ENCODE measurements at places on chromosomes 5 and 9. TPM values are rescaled to one million over a fixed set of nuclear protein-coding genes. Genes with fewer than 3 reads are reported as not detected.

Gene MORN5
- not detected for total RNA-seq

GRCh38 chr5:73030995-73031394, 75.2 kb downstream of the FCHO2 start:
- no peak for DNase-seq

GRCh38 chr5:76849419-76850291, at the start of gene S100Z:
S100Z (plus strand) TSS chr5:76850014; CDS start chr5:76875360, 25,346 bp downstream.
- DNase-seq: no peak

DNA sequence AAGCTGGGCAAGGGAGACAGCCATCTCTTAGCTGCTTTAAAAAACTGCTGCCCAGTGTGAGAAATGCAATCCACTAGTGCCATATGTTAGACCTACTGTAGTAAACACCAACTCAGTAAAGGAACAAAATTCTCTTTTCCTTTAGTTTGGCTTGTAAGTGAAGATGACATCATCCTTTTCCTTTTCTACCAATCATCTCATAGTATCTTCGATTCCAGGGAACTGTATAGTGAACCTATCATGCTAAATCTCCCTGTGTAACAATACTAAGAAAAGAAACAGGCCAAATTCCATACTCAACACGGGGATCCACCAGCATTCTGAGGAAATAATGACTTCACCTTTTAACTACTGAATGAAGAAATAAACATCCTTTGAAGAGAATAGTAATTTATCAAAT, 100.1 kb downstream of the RAPGEF6 start:
- DNase-seq: no peak

GRCh38 chr5:139900546-139901250, 105.1 kb downstream of the PSD2 start:
- DNase-seq: peak; percentile 68

DNA sequence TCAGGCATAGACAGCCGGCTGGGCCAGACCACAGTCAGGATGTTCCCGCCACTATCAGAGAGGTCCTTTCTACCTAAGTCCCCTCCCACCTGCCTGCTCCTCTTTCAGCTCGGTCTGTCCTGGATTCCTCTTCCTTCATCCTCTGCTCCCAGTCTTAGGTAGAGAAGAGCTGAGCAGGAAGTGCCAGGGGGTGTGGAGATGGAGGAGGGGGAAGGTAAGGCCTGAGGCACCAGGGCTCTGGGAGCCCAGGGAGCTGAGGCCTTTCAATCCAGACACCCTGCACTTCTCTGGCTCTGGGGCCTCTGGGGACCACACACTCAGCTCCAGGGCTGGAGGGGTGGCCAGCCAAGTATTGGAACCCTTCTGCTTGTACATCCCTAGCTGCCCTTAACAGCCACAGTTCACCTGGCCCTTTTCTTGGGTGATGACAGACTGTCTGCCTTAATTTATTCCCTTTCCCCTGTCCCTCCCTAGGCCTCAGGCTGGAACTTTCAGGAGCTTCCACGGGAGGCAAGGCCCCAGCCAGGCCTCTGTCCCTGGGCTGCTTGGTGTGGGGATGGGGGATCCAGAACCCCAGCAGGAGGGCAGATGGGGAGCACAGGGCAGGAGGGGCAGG, 15.6 kb downstream of the IRF1 start:
- no peak for DNase-seq

DNA sequence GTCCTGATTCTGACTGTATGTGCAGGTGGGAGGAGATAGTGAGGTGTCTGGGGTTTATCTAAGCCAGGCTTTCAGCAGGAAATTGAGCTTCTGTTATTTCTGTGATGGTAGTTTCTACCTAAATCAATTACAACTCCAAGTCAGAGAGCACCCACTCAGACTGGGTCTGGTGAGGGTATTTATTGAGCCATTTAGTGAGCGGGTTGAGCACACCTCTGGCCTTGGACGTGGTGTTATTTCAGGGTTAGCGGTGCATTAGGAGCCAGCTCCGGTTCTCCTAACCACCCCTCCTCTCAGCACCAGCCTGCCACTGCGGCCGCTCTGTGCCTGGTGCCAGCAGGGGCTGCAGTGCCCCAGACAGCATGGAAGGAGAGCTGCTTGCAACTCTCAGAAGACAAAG, 238.9 kb downstream of the CACNA1B start:
- DNase-seq: peak; percentile 29

DNA sequence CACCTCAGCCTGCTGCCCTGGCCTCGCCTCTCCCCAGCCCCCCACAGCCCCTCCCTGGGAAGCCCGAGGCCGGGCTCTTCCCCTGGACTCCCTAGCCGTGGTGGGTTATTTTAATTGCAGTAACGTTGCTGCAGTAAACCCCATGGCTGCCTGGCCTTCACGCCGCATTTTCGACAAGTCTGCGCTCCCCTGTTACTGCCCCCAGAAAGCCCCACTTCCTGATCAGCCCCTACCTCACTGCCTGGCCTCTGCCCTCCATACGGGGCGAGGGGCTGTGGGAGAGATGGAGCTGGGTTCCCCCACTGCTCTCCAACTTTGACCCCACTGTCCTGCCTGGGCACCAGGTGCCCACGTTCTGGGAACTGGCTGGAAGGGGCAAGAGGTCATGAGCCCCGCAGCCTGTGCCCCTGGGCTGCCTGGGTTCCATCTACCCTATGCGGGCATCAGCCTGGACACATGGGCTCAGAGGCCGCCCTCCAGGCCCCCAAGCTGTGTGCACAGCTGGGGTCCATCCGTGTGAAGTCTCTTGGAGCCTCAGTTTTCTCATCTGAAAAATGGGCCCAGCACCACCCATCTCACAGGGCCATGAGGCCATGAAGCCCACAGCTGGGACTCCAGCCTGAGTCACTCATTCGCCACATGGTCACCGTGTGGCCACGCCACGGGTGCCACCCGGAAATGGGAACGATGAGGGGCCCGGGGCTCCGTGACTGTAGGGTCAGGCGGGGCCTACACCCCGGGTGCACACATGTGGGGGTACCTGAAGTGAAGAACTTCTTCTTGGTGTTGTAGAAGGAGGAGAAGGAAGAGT, 11.5 kb downstream of the EGFL7 start:
- no peak for DNase-seq

Gene ZNF300
- 1.5 TPM for total RNA-seq

Gene PCDHGA12
- total RNA-seq: 10.3 TPM

- DNase-seq: no peak
Observed at GRCh38 chr5:2685651-2686272, 65.7 kb downstream of the IRX2 start.

DNA sequence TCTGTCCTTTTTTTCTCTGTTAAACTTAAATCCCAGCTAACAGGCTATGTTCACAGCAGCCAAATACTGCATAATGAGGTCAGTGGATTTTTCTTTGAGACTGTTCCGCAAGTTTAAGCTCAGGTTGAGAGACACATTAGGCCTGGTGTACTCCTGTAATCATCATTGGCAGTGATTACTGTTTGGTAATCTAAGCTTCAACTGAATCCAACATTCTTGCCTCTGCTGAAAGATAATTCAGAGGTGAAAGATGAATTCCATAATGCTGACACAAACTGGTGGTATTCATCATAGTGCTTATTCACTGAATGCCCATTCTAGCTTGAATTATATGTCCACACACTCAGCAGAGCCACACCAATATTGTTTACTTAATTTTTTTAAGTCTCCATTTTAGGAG, 108.5 kb downstream of the NFIB start:
- DNase-seq: no peak

DNA sequence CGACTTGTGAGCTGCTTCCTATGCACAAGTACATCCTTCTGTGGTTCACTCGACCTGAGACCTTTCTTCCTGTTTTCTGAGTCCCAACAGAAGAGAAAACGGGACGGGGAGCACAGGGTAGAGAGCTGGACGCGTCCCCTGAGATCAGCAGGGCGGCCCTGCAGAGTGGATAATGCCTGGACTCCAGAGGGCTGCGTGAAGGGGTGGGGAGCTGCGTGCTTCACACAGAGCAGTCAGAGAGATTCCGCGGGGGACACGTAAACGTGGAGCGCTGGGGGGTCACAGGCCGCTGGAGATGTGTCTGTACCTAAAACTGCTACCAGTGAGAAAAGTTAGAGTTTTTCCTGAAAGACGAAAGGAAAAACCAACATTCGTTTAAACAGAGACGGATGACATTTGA, 46.3 kb downstream of the HSD17B3 start:
- no peak for DNase-seq

- DNase-seq: no peak
Observed at GRCh38 chr9:89249001-89249400, 62.0 kb upstream of the CKS2 start.

GRCh38 chr9:214648-215493, at the start of gene DOCK8:
DOCK8 (plus strand) TSS chr9:214865; CDS start chr9:214977, 112 bp downstream.
- peak; percentile 88 for DNase-seq

Gene MARCOL
- not detected for total RNA-seq

DNA sequence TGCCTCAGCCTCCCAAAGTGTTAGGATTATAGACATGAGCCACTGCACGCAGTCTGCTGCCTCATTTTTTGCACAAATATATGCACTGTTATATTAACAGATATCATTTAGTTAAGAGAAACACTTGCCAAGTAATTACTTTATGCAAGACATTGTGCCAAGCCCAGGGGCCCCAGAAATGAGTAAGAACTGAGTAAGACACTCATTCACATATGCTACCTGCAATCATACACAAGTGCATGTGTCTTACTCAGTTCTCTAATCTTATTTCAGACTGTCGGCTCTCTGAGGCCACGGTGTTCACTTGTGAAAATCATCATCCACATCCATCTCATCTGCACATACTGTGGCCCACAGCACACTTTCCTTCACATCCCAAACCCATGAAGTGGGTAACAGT, 16.0 kb downstream of the TRAF1 start:
- no peak for DNase-seq

DNA sequence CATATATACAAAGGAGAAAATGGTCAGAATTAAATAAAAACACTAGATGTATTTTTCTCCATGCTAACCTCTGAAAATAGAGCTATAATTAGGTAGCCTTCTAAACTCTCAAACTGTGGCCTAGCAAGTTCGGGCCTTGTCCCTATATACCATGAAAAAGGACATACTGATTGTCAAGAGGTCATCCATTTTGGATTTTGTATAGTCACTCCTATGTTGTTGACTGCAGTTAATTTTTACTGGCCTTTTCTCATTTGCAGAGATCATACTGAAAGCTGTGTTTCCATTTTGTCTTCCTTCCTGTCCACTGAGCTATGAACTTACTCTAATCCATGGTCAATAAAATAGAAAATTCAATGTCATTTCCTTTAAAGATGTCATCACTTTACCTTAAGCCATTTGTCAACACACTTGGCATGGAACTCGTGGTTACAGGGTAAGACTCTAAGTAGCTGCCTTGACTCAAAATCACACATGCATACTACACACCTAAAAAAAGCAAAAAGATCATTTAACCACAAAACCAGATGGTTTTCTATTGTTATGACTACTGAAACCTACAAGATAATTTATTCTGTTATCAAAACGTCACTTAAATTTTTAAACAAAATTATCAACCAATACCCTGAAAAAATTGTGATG, 58.0 kb downstream of the RNF38 start:
- no peak for DNase-seq

Gene SLC6A18
- not detected for total RNA-seq

DNA sequence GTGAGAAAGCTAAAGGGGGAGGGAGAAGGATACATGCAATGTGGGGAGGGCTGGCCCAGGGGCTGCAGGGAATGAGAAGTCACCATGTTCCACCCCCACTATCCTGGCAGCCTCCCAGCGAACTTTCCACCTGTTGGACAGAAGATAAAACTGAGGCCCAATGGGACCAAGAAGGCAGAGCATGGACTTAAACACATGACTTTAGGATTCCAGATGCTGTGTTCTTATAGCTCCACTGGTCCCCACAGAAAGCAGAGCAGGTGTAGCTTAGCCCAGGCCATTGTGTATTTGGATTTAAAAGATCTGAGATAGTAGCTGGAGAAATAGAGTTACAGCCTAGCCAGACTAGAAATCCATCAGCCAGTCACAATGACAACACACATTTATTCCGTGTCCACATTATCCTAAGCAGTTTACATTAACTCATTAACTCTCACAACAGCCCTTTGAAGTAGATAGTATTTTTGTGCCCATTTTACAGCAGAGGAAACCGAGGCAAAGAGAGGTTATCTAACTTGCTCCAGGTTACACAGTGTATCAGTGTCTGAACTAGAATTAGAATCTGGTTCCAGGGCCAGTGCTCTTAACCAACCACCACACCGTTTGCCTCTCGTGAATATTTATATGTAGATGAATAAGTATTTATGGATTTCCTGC, 121.0 kb downstream of the RGS3 start:
- DNase-seq: no peak

GRCh38 chr9:114314256-114314867, 8.5 kb upstream of the ORM1 start:
- DNase-seq: peak; percentile 36

GRCh38 chr5:145723516-145723915, 111.6 kb downstream of the PRELID2 start:
- DNase-seq: no peak

GRCh38 chr9:121307976-121308375, 40.0 kb downstream of the GSN start:
- DNase-seq: no peak

Gene LAMC3
- 0.89 TPM for total RNA-seq

DNA sequence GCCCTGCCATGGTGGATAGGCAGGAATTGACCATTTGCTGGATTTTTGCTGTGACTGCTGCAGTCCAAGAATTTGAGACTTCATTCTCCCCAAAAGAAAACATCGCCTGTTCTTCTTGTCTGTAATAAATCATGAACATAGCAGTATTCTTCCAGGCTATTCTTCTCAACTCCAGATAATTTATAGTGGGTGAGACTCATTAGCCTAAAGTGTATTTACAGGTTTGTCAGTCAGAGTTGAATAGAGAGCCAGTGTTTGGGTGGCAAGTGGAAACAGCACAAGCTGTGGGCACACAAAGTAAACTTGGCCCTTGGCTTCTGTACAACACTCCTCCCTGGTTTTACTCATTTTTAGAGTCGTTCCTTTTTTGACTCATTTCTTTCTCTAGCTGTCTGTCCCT, 128.2 kb upstream of the VCAN start:
- DNase-seq: no peak

DNA sequence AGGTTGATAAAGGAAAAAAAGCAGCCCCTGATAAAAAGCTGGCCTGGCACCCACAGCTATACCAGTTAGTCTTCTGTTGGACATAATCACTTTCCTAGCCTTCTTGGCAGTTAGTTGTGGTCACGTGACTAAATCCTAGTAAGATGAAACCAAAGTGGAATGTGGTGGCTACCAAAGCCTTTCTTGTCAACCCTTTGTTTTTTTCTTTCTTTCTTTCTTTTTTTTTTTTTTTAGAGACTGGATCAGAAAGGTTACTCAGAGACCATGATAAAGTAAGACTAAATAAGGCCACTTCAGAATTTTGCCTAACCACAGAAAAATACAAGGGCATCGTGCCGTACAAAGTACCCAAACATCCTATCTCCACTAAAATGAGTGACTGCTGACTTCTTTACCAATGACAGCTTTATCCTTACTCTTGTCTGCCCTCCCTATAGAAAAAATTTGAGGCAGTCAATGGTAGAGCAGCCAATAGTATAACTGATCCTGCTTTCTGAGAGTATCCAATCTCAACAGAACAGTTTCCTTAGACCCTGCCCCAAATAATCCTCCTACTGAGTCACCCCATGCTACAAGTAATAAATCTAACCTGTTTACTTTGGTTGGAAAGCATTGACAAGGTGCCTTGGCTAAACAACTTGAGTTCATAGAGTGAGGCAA, 14.2 kb upstream of the KIF27 start:
- no peak for DNase-seq
